ENCODE measurements at places on chromosomes 4 and X.

- no peak for DNase-seq
These were observed 570.8 kb downstream of the PRR32 start for GRCh38 chrX:127390316-127390715.

- no peak for DNase-seq
These were observed 333.9 kb downstream of the ARHGAP24 start for GRCh38 chr4:85808864-85809263.

- no peak for DNase-seq
These were observed 462.2 kb downstream of the INPP4B start for GRCh38 chr4:142383800-142384470.

GRCh38 chr4:38086151-38086848 is 126.1 kb downstream of the PTTG2 start:
- DNase-seq, result no peak

DNA sequence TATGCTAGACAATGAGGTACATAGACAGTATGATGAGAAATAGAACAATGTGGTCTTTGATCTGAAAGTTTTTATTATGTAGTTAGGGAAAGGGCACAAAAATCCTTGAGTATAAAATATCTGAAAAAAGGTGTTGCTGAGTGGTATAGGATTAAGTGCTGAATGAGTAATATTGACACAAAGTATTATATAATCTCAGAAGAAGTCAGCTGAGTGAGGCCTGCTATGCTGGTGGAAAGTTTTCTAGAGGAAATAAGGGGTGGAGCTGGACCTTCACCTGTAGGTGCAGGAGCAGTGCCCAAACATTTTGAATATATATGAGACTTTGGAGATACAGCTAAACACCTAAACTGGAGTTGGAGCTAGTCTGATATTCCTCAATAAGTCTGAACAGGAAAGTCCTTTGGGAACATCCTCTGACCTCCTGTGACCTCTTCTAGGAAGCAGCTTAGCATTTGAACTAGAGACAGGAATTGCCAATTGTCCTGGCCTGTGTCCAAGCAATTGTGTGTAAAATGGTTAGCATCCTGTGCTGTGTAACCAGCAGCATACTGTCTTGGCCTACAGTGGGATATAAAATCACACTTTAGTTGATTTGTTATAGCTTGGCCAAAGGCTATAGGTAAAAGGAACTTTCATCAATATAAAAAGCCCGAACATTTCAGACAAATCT is 285.3 kb downstream of the ANKRD50 start:
- no peak for DNase-seq

- no peak for DNase-seq
These were observed 190.0 kb upstream of the AR start for GRCh38 chrX:67353651-67354370.

GRCh38 chr4:74197080-74197479 is 39.2 kb downstream of the MTHFD2L start:
- DNase-seq, result no peak

DNA sequence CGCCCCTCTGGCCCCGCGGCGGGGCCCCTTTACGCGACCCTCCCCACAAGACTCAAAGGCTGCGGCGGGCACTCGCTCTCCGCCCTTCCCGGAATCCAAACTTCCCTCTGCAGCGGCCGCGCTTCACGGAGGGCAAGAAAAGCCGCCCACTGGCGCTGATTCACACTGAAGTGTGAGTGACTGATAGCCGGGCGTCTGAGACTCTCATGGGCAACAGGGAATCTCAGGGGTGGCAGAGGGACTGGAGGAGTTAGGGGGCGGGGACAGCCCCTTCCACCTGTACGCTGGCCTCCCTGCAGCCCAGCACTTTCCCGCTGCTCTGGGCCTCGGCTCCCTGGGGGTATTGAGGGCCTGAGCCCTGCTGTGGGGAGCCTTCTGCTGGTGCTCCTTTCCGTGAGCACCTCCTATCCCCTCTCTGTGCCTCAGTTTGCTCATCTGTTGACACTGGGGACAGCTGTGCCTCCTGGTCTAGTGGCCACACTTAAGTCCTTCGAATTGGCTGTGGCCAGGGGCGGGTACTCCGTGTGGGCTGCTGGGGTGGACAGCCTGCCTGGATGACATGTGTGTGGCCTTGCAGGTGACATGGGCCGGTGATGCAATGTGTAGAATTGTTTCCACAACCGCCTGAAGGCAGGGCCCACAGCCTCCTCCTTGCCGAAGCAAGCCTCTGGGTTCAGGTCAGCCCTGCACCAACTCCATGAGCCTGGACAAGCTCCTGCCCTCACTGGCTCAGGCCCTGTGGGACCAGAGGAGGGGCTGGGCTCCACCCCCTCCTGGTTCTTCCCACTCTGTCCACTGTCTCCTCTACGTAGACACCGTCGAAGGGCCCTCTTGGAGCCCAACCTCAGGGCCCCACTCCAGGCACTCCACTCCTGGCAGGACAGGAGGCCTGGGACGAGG is 951 bp downstream of the SH3BP2 start:
- DNase-seq, result peak; percentile 72

DNA sequence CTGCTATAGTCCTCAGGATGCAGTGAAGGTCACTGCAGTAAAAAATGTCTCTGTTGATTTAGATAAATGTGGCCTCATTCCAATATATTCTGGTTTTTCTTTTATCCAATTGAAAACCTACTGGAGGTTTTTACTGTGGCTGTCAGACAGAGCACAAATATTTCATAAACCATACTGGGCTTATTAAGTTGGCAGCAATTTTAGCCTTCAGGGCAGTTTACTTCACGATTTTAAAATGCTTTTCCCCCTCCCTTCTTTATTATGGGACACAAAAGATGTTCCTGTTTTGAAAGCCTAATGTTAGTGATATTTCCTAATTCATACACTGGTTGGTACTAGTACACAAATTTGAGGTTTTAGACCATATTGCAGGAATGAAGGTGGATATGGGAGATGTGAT is 939.4 kb downstream of the C4orf33 start:
- DNase-seq, result no peak

GRCh38 chr4:141240671-141241070 is 20.0 kb downstream of the ZNF330 start:
- DNase-seq, result no peak

- no peak for DNase-seq
These were observed 30.1 kb downstream of the GABRB1 start for GRCh38 chr4:47061435-47061834.

DNA sequence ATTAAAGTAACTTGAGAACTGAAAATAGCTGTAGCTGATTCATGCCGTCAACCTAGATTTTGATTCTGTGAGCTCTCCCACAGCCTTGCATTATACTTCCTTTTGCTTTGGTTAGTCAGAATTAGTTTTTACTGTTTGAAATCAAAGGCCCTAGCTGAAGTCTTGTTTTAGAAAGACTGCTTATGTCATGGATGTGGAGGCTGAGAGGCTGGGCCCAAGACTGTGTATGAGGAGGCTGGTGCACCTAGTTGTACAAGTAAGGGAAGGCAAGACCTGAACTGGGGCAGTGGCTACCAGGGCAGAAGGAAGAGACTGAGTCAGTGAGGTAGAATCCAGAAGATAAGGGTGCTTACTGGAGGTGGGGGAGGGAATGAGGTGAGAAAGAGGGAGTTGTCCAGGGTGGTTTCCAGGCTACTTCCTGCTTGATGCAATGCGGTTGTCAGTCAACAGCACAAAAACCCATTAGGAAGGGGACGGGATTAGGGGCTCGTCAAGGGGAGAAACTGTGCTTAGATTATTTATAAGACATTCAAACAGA is 76.2 kb upstream of the PAGE3 start:
- no peak for DNase-seq

- DNase-seq, result peak; percentile 11
These were observed 207.9 kb upstream of the FAM241A start for GRCh38 chr4:111937368-111937767.

- peak; percentile 75 for DNase-seq
These were observed 384.4 kb downstream of the RAPGEF2 start for GRCh38 chr4:159487284-159487747.

DNA sequence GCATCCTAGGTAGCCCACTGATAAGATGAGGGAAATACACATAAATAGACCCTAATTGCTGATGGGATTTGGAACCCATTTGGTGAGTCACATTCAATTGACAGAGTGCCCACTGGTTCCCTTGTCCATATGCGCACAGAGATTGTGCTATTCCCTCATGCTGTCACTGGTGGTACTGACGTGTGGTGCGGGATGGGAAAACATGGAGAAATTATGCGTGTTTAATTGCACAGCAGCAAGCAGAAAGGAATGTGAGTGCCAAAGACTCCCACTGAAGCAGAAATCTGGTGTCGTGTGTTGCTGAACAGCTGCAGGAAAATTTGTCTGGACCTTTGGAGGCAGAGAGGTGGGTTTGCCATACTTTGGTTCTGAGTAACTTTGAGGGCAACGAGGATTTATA is 92.2 kb downstream of the NHSL2 start:
- no peak for DNase-seq

GRCh38 chrX:78693536-78693935 is 34.4 kb upstream of the RTL3 start:
- DNase-seq, result no peak

GRCh38 chrX:154799556-154800348 is 5.5 kb downstream of the MPP1 start:
- DNase-seq, result peak; percentile 53

- no peak for DNase-seq
These were observed 123.2 kb downstream of the FHIP1A start for GRCh38 chr4:151532001-151532708.

- DNase-seq, result no peak
These were observed 129.8 kb downstream of the UGT8 start for GRCh38 chr4:114728426-114728825.

- no peak for DNase-seq
These were observed 77.5 kb downstream of the HHIP start for GRCh38 chr4:144723471-144723870.

Data from hematopoietic multipotent progenitor cell treated with erythropoietin and hydrocortisone succinate and interleukin-3 and kit ligand, for 8 days (in vitro differentiated cells).